ENCODE measurements at places on chromosomes 1 and 21.

GRCh38 chr1:103541431-103541830, 15.9 kb downstream of the RNPC3 start:
- DNase-seq, result no peak

DNA sequence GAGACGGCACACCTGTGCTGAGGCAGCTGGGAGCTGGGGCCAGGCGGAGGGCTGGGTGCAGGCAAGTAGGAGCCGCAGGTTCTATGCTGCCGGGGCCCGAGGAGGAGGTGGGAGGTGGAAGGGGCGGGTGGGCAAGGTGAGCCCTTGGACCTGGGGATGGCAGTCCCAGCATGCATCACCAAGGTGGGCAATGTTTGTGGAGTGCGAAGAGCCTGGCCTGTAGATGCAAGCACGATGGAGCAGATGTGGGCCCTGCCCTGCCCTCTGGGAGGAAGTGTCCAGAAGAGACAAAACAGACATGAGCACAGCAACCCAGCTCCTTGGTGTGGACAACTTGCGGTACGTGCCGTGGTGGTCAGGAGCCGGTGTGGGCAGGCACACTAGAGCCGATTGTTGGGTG, 28.3 kb upstream of the AJAP1 start:
- no peak for DNase-seq

- DNase-seq, result no peak
These were observed 67.8 kb upstream of the POU3F1 start for GRCh38 chr1:38114241-38115026.

DNA sequence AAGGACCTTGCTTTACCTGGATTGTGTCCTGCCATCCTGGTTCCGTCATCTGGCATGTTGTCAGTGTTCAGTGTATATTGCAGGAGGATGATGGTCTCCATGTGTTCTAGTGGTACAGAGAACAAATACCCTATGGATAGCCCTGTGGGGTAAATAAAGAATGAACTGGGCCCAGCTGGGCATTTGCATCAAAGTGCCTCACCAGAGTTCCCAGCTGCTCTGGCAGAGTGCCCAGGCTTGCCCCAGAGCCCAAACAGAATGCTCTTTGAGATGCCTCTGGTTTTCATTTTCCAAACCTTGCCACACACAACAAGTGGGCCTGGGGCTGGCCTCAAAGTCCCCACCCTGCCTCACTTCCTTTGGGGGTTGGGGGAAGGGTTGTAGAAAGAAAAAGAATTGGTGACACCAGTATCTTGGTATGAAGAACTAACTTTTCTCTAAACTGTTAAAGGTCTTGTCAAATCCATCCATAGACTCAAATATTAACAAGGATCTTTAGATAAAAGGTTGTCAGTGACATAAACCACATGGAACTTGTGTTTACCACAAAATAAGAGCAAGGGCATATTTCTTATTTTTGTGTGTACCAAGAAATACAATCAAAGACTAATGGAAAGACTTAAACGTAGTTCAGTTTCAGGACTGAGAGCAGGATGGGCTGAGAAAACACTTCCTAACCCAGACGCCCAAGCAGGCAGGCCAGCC, 82.2 kb downstream of the LMO4 start:
- DNase-seq, result no peak

DNA sequence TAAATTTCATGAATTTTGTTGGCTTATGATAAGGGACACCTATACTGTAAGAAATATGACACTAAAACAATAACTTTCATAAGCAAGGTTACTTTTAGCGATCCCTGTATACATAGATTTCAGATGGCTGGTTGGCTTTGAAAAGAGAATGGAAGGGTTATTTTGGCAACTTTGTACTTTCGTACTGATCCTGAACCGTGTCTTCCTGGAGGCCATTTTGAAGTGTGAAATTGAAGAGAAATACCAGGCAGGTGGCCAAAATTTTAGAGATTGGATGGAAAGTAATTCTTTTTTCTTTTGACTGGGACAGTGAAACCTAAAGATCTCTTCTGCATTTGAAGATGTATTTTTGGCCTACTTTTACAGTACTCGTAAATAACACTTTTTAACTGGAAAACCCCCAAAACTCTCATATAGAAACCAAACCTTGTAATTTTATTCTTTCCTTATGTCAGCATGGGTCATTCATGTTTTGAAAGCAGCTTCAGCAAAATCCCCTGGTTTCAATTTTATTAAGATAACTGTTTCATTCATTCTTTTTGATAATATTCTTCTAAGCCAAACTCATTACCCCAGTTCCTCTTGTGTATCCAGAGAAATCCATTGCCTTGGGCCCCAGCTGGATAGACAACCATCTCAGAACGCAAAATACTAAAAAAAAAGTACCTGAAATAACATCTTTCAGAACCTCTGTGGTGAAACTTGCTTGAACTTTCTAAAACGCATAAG, 38.4 kb upstream of the ZNF281 start:
- DNase-seq, result no peak

Data from H54 (cell line).